Caudate nucleus (tissue), 63 donors: ENCODE measurements at places on chromosomes 1 and 21.
A peak's percentile ranks its signal among the peaks of the same experiment; 100 is the strongest.

- no peak for DNase-seq
Measured at GRCh38 chr1:78236716-78237115, 190.9 kb downstream of the GIPC2 start.

- DNase-seq = no peak
Measured at GRCh38 chr1:231628207-231628876, 1.8 kb downstream of the DISC1 start.

DNA sequence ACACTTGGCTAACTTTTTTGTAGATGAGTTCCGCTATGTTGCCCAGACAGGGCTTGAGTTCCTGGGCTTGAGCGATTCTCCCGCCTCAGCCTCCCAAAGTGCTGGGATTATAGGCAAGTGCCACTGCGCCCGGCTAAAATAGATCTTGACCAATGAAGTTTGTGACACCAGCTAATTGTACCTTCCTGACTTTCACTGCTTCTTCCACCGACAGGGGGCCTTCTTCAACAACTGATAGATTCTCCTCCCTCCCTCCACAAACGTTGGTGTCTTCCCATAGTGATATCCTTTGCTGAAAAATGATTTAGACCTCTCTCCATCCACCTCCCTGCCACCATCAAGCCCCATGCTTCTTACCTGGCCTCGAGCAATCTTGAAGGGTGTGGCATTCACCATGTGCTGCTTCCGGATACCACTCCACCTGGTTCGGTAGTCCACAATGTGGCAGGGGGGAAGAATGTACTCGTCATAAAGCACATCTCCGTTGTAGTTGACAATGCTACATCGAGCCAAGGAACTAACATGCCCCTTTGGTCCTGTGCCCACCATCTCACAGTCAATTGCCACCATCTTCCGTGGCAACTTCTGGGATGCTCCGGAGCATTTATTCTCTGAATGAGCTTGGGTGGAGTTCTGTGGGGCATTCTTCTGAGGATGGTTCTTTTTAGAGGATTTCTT lies 1.6 kb upstream of the METTL25B start:
- DNase-seq = no peak

DNA sequence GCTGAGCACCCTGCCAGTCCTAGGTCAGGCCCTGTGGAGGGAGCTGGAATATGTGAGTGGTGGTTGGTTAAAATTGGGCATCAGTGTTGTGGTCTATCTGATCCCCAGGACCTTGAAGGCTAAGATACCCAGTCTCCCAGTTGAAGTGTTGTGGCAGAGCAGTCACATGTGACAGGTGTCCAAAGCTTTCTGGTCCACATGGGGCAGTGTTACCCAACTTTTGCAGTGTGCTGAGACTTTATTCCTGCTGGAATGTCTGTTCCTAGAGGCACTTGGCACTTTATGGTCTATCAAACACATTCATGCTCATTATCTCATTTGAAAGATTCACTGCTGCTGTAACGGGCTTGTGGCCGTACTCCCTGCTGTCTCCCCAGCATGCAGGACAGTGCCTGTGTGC lies 21.0 kb upstream of the LORICRIN start:
- no peak for DNase-seq

DNA sequence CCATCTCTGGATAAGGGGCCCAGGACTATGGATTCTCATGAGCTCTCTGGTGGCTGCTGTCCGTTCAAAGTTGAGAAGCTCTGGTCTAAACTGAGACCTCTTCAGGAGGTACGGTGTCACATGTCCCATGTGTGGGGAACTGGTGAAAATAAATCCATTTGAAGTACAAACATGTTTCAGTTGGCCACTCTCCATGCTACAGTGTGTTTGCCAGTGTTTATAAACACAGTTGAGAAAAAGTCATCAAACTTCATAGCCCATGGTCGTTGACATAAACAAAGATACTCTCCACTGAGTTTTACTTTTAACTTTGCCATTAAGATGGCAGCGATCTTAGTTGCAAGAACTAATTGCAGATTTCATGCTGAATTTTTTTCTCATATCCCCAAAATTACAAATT lies 72.8 kb downstream of the PSMG1 start:
- no peak for DNase-seq

GRCh38 chr1:241592273-241592958 lies 47.8 kb downstream of the CHML start:
- no peak for DNase-seq

GRCh38 chr1:184987696-184988095 lies 13.4 kb upstream of the NIBAN1 start:
- no peak for DNase-seq

- DNase-seq = no peak
Measured at GRCh38 chr1:178587096-178587495, 74.2 kb downstream of the TEX35 start.

- DNase-seq = no peak
Measured at GRCh38 chr1:53470584-53470983, 11.4 kb downstream of the DMRTB1 start.

- no peak for DNase-seq
Measured at GRCh38 chr1:95916616-95917015, 682.6 kb downstream of the RWDD3 start.

- DNase-seq = no peak
Measured at GRCh38 chr1:185969028-185969427, 234.8 kb downstream of the HMCN1 start.

DNA sequence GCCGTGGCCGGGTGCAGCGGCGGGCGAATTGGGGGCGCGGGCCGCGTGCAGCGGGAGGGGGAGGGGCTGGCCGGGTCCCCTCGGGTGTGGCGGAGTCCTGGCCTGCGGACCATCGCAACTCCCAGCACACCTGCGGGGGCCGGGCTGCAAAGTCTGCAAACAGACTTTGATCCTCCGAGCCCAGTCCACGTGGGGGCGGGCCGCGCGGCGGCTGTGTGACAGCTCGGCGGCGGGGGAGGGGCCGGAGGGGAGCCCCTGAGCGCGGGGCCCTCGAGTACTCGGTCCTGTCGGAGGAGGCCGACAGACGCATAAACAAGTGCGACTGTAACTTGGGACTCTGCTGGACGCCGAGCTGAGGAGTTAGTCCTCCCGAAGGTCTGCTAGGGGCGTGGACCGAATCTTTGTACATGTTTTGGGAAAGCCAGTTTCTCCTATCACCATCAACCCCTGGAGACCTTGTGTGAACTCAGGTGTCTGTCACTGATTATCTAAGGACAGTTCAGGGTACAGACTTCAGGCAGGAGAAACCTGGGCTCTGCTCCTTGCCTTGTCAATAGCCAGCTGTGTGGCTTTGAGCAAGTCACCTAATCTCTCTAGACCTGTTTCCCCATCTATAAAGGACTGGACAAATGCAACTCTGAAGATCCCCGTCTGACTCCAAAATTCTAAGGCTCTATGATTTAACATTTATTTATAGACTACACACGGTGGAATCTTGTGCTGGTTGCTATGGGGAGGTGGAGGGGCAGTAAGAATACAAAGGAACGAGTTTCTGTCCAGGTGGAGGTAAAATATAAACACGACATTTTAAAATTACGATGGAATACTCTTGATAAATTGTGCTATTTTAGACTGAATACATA lies 710 bp upstream of the SLC30A1 start:
- no peak for DNase-seq

DNA sequence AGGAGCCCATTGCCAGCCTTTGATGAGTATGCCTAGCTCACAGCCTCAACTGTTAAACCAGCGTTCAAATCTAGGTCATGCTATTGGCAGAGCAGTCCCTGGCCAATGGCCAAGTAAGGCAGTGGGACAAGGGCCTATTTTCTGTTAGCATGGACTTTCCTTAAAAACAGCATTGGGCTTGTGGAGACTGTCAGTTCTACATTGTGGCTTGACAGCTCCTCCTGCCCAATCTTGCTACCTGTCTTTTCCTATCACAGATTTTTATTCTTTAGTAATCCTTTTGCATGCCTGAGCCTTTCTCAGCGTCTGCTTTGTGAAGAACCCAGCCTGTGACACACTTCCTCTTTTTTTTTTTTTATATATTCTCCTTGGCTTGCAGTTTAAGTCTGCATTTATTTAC lies 56.4 kb downstream of the DIP2A start:
- DNase-seq = peak; percentile 7
